ENCODE measurements at places on chromosomes 2 and 18. TPM values are rescaled to one million over a fixed set of nuclear protein-coding genes. Genes with fewer than 3 reads are reported as not detected.

GRCh38 chr2:122150524-122151280 lies 395.3 kb downstream of the TSN start:
- no peak overlapping the region for H3K27ac ChIP-seq
- no peak overlapping the region for H3K4me3 ChIP-seq
- no peaks in the 10 kb centered on the region for H3K36me3 ChIP-seq

The RBM43 gene
- 2.8 TPM for total RNA-seq

DNA sequence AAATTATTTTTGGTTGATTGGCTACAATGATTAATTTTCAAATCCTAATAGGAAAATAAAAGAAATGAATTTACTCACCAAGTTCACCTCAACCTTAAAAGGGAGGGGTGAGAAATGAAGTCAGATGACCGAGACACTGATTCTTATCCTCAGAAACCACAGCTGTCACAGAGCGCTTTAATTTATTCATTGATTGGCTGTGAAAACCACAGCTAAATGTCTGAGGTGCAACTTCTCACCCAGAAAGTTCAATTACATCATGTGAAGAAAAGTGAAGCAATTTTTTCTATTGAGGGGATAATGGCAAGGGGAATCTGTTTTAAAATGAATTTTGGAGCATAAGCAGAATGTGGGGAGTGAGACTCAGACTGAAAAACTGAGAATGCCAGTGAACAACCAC lies 128.4 kb downstream of the RNF152 start:
- H3K4me3 ChIP-seq = no peak overlapping the region
- H3K27ac ChIP-seq = no peak overlapping the region
- no peaks in the 10 kb centered on the region for H3K27me3 ChIP-seq
- no peaks in the 10 kb centered on the region for H3K36me3 ChIP-seq

DNA sequence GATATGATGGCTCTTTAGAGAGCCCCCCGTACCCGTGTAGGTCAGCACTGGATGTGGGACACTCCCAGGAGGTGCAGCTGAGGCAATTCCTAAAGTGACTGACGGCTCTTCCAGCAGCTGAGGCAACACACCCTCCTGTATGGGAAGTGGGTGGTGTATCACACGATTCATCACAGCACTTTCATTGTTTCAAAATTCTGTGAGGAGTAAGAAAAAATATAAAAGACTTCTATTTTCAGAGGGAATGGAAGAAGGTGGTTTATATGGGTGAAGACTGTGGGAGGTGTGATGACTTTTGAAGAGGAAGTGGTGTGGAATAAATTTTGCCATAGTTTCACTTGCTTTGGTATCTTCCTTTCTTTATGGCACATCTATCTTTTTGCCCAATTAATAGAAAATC lies 22.3 kb downstream of the QPCT start:
- H3K4me1 ChIP-seq = peaks cover 30% of the 10 kb centered on the region
- no peaks in the 10 kb centered on the region for H3K36me3 ChIP-seq
- no peaks in the 10 kb centered on the region for H3K27me3 ChIP-seq
- no peak overlapping the region for H3K4me3 ChIP-seq
- no peak overlapping the region for H3K27ac ChIP-seq

GRCh38 chr2:235514627-235515363 lies 21.0 kb downstream of the AGAP1 start:
- H3K4me1 ChIP-seq = no peaks in the 10 kb centered on the region
- H3K27me3 ChIP-seq = no peaks in the 10 kb centered on the region
- H3K4me3 ChIP-seq = no peak overlapping the region
- no peak for DNase-seq

DNA sequence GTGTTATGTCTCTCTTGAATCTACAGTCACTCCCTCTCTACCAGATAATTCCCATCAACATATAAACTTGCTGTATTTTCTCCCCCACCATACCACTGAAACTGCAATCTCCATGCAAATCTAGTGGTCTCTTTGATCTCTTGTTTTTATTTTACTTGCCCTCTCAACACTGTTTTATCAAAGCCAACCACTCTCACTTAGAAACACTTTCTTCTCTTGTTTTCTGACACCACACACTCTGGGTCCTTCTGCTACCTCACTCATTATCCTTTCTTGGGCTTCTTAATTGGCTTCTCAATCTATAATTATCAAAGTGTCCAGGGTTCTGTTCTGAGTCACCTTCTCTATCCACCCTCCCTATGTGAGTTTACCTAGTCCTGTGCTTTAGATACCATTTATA lies 2.0 kb upstream of the MCFD2 start:
- no peaks in the 10 kb centered on the region for H3K36me3 ChIP-seq
- H3K4me3 ChIP-seq = no peak overlapping the region
- H3K4me1 ChIP-seq = peaks cover 45% of the 10 kb centered on the region
- DNase-seq = no peak
- no peak overlapping the region for H3K27ac ChIP-seq
- H3K27me3 ChIP-seq = no peaks in the 10 kb centered on the region

GRCh38 chr2:226994775-226995174 lies 158.9 kb downstream of the RHBDD1 start:
- H3K36me3 ChIP-seq = peaks cover 5% of the 10 kb centered on the region
- no peak overlapping the region for H3K4me3 ChIP-seq
- H3K4me1 ChIP-seq = no peaks in the 10 kb centered on the region
- no peak overlapping the region for H3K27ac ChIP-seq

The ELOA2 gene
- total RNA-seq = not detected

The C2orf72 gene
- not detected for total RNA-seq

DNA sequence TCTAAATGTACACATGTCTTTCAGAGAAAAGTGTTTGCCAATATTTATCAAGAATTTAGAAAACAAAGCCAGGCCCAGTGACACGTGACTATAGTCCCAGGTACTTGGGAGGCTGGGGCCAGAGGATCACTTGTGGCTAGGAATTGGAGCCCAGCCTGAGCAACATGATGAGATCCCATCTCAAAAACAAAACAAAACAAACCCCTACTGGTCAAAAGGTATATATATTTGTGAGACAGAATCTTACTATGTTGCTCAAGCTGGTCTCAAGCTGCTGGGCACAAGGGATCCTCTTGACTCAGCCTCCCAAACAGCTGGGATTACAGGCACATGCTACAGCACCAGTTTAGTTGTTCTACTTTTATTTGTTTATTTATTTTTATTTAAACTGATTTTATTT lies 79.2 kb downstream of the ZDBF2 start:
- H3K4me1 ChIP-seq = no peaks in the 10 kb centered on the region
- no peaks in the 10 kb centered on the region for H3K27me3 ChIP-seq
- H3K27ac ChIP-seq = no peak overlapping the region
- H3K4me3 ChIP-seq = no peak overlapping the region
- no peak for DNase-seq

DNA sequence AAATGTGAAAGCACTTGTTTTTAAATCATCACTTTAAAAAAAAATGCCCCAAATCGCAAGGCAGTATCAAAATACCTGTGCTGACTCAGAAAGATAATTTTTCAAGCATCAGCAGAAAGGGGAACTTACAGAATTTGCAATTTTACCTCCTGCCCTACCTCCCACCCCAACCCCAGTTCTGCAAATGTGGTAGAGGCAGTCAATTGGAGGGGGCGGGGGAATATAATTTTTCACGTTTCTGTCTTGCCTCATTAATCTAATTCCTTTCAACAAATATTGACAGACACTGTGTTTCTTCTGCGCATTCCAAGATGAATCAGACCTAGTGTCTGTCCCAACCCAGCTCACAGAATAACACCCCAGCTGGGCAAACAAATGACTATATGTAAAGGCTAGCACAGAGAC lies 76.8 kb downstream of the ALPK2 start:
- H3K4me3 ChIP-seq = no peak overlapping the region
- no peaks in the 10 kb centered on the region for H3K27me3 ChIP-seq
- no peaks in the 10 kb centered on the region for H3K4me1 ChIP-seq
- H3K36me3 ChIP-seq = no peaks in the 10 kb centered on the region
- no peak overlapping the region for H3K27ac ChIP-seq
- no peak for DNase-seq

DNA sequence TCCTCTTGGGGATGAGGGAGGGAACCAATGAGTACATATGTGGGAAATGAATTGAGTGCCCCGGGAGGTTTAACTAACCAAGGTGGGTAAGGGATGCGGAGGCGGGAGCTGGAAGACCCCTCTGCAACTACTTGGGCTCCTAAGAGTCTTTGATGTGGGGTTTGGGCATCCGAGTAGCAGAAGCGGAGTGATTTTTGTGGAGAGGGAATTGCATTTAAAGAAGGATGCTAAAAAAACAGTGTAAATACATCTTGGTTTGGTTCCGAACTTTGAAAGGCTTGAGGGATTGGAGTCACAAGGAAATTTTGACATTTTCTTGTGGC lies 215.7 kb downstream of the MCFD2 start:
- peak overlapping the region; percentile 49 for H3K27ac ChIP-seq
- no peaks in the 10 kb centered on the region for H3K27me3 ChIP-seq
- H3K4me1 ChIP-seq = peaks cover 17% of the 10 kb centered on the region
- DNase-seq = no peak

GRCh38 chr2:110843959-110844510 lies 111.7 kb downstream of the ACOXL start:
- no peak overlapping the region for H3K4me3 ChIP-seq
- no peak overlapping the region for H3K27ac ChIP-seq
- no peak for DNase-seq
- no peaks in the 10 kb centered on the region for H3K27me3 ChIP-seq
